Activated naive CD8-positive, alpha-beta T cell treated with anti-CD3 and anti-CD28 coated beads, Interleukin-2, amount 50 U/mL, for 24 hours (primary cell): ENCODE measurements at places on chromosomes 13 and 19.

DNA sequence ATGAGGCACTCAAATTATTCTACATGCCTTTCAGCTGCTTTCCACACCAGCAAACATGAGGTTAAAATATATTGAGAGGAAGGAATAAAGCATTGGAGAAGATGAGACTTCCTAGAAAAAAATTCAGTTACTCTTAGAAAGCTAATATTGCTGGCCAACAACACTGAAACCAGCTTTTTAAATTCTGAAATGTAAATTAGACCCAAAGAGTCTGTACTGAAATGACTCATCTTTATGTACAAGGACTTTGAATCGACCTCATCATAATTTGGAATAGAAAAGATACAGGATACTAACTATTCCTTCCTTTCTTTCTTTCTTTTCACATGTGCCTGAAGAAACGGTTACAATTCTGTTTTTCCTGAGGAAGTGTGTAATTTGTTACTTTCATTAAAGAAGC lies 6.5 kb upstream of the HSPH1 start:
- DNase-seq: no peak

DNA sequence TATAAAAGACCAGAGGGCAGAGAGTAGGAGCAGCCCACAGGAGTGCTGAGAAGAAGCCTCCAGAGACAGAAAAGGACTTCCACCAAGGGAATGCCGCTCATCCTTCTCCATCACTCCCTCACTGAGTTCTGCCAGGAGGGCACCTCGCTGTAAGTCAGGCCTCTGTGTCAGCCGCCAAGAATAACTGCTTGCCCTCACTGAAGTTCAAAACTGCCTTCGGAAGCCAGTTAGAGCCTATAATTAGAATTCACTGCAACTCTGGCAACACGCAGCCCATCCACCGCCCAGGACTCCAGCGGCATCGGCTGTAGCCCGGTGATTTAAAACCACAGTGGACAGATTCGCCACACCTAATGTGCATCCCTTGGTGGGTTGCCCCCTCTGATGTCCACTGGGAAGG lies 281.8 kb upstream of the ZNF507 start:
- DNase-seq: no peak

DNA sequence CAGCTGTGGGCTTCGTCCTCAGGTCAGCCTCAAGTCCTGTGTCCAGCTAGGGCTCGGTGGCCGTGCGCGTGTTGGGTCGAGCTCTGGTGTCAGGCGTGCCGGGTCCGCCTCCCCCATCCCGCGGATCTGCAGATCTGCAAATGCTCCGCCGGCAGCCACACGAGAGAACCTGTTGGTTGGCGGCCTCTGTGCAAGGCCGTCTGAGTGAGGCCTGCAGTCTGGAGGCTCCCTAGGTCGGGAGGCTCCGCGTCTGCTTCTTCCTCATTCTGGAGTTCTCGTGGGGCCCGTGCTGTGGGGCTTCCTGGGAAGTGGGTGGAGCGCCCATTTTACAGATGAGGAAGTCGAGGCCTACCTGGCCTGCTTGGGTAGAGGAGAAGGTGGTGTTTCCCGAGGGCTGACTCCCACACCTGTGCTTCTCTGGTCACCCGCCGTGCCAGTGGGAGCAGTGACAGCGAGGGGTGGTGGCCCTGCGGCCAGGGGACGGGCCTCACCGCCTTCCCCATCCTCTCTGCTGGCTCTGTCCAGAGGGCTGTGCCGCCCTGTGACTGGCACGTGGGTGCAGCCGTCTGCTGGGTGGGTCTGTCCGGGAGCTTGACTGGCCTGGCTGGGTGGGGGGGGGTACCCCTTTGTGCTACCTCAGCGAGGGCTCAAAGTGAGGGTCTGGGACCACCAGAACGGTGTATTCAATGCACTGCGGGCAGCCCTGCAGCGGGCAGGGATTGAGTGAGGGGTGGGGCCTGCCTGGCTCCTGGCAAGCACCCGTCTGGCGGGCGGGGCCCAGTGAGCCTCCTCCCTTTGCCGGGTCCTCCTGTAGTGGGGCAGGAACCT lies 3.3 kb downstream of the CSNK1G2 start:
- no peak for DNase-seq

DNA sequence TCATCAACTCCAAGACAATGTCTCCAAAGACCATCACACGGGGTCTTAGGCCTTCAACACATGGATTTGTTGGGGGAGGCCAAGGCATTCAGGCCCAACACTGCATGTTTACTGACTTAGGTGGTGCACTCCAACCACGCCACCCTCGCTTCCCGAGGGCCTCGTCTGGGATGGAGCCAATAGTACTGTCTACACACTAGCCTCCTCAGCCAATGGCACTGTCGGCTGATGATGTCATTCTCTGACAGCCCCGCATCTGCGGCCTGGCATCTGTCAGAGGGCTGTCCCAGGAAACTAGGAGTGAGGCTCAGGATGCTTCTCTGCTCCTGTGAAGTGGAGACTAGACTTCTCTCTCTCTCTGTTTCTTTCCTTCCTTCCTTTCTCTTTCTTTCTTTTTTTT lies 96.6 kb downstream of the TEX26 start:
- no peak for DNase-seq

DNA sequence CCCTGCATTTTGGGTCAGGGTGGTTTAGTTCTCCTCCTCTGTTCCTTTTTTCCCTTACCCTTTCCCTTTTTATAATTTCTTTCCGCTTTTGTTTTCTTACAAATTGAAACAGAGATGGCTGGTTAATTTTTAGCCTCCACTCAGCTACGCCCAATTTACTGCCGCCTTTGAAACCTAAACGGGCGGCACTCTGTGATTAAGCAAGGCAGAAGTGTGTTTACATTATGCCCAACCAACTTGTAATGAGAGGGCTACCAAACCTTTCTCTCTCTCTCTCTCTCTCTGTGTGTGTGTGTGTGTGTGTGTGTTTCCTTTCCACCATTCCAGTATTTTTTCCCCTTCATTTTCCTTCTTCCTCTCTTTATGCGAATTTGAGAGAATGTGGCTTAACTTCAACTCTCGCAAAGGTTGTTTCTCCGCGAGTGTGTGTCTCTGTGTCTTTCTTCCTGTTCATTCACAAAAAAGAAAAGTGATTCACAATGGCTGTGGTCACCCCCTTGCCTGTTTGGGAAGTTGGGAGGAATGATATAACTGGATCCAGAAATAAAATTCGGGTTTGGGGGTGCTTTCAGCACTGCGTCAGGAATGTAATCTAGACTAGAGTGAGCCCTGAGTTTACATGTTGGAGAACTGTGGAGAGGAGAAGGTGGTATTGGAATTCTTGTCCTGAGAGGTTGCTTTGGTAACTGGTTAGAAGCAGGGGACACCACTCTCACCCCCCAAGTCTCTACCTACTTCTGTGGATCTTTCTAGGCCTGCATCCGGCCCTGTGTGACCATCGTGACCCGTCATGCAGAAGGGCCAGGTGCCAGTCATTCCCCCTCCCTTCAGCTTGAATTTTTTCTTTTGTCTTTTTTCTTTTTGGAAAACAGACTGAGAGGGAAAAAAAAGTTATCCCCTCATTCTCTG lies 31.4 kb downstream of the NFIX start:
- no peak for DNase-seq

DNA sequence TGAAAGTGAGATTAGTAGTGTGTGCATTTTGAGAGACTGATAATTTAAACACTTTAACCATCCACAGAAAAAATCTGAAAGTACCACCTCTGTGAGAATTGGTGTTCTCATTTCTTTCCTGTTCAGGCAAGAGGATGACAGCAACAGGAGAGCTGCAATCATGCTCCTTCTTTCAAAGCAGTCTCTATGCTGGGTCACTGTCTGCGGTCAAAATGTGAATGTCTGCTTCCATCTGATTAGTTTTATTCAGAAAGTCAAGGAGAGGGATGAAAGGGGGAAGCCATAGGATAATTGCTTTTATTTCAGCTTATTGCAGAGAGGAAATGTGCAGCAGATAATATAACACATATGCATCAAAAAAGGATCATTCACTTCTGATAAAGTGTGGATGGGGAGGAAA lies 314.0 kb upstream of the GPC6 start:
- DNase-seq: no peak

DNA sequence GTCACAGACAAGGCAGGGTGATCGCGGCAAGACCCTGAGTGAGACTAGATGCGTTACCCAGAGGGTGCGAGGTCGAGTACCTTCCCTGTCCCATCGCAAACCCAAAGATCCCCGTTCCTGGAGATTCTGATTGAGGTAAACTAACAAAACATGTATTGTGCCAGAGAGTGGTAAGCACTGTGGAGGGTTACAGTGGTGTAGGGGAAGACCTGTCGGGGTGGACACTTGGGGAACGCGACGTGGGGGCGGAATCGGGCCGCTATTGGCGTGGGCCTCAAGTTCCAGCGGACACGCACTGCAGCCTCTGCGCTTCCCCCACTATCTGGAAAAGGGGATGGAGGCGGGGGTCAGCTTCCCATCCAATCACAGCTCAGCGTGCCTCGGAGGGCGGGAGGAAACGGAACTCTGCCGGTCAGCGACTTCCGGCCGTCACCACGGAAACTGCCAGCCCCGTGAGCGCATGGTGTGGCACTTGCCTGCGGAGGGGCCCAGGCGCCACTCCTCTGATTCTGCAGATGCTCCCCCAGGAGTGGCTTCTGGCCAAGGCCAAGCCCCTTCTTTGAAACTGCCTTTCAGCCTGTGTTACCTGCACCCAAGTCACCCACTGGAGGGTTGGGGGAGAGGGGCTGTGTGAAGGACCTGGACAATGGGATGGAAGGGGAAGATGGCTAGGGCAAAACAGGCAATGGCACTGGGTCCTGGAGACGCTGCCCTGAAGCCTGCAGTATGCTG lies 1.0 kb upstream of the UBE2M start:
- peak; percentile 89 for DNase-seq

- DNase-seq: no peak
These were observed 7.0 kb downstream of the NTN5 start for GRCh38 chr19:48665786-48666185.

DNA sequence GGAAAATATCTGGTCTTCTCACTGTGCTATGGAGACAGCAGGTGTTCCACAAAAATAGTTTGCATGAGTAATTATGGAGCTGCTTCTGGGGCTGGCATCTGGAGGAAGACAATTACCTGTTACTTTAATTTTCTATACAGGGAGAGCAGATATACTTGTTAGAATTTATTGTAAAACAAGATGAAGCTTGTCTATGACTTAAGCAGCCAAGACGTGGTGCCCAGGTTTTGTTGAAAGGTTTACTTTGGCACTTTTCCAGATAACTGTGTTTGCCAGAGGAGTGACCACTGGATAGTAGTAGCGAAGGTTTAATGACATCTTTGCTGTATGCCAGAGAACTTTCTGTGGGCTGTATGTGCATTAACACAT lies 134.5 kb upstream of the KL start:
- DNase-seq: no peak

GRCh38 chr13:110944121-110944967 lies 29.5 kb upstream of the ANKRD10 start:
- DNase-seq: no peak

DNA sequence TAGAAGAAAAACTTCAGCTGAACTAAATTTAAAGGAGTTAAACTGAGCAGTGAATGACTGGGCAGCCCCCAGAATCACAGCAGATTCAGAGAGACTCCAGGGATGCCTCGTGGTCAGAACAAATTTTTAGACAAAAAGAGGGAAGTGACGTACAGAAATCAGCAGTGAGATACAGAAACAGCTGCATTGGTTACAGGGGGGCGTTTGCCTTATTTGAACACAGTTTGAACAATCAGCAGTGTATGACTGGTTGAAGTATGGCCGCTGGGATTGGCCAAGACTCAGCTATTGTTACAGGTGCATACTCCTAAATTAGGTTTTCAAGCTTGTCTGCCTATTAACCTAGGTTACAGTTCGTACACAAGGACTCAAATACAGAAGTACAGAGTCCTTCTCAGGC lies 2.2 kb upstream of the SPRYD7 start:
- DNase-seq: no peak

DNA sequence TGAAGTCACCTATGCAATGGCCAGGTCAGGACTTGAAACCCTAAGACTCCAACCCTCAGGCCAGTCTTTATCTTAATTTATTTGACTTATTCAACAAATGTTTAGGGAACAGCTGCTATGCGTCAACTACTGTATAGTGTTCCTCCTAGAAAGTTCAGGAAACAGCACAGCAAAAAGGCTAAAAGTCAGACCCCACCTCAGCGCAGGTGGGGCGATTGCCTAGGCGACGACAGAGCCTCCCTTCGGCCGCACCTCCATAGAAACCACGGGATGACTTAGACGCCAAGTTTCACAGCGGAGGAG lies 502 bp downstream of the VRK3 start:
- DNase-seq: no peak

DNA sequence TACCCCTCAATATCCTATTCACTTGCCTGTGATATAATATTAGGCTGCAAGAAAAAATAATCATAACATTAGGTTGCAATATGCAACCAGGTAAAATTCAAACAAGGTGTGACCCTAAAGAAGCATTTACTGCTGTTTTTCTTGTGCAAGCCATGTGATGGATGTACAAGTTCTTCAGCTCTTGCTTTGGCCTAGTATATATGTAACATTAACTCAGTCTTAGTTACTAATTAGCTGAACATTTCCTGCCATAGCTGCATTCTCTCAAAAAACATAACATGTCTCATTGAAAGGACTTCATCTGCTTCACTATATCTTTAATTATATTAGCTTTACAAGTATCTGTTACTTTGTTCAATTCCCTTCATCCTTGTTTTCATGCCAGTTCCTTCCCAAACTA lies 406.8 kb upstream of the HTR2A start:
- no peak for DNase-seq

DNA sequence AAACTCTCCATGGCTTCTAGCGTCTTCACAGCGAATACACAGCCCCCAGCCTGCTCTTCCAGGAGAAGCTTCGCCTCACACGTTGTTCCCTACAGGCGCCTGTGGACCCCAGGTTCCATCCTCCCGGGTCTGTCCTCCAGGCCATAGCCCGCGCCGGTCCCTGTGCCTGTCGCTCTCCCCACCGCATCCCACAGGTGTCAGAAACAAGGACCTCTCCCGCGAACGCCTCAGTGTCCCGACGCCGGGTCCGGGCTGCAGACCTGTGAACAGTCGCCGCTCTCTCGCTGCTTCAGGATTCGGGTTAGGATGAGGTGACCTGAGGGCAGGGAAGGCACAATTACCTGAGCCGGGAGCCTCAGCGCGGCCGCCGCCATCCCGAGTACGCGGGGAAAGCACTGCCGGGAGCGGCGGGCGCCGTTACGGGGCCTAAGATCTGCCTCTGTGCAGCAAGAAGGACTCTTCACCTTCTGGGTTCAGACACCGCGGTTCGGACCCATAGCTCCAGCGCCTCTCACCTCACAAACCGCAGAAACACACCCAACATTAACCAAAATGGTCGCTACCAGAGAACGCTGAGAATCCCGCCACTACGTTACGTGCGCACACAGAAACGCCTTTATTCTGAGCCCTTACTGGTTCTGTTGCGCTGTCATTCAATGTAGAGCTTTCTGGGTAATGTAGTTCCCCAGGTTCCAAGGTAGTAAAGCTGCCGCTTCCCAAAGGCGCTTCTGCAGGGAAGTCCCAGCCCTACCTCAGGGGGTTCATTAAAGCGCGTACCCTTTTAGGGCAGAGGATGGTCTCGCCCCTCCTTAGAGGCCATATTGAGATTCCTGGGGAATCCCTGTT lies at the start of gene ZNF418:
TSS of gene ZNF418 (minus strand) at position 583 of the 846 bp plus-strand sequence. CDS start 1,580 bp downstream, outside the sequence.
- DNase-seq: peak; percentile 32

GRCh38 chr13:42997381-42997780 lies 5.3 kb upstream of the EPSTI1 start:
- DNase-seq: no peak

- DNase-seq: no peak
These were observed 38.4 kb downstream of the BRD4 start for GRCh38 chr19:15293781-15294491.
